Dermis blood vessel endothelial cell (primary cell): ENCODE measurements at places on chromosomes 6 and 20.

- no peak for DNase-seq
These were observed 25.0 kb upstream of the BRPF3 start for GRCh38 chr6:36171573-36171972.

DNA sequence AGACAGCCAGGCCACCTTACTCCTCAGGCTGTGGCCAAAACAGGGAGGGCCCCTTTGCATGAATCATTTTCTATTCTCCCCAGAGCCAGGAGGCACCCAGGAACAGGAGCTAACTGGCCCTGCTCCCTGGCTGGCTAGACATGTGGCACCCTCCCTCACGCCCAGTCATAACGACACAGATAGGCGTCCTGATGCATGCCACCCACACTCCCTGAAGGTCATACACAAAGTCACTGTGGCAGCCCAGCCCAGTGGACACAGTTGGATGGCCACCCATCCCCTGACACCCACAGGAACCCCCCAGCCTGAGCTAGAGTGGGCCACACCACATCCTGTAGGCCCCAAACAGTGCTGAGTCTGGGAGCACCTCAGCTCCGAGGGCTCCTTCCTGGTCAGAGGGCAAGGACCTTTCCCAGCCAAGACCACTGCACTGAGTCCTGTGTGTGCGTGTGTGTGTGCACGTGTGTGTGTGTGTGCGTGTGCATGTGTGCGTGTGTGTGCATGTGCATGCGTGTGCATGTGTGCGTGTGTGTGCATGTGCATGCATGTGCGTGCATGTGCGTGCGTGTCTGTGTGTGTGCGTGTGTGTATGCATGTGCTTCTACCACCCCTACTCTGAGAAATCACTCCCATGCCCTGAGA is 21.6 kb downstream of the TFEB start:
- DNase-seq = no peak

DNA sequence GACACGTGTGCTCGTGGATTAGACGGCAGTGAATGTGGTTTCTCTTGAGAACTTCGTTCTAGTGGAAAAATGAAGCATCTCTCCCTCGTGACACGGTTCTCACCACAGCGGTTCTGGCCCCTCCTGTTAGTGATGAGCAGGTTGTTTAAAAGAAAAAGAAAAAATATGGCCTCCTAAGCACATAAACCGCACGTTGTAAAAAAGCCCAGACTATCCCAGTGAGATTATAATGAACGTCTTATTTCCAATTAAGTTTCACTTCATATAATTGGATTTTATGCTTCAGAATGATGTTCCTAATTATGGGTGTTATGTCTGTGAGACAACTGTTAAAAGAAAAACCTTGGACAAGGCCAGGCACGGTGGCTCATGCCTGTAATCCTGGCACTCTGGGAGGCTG is 74.5 kb upstream of the FRMD1 start:
- no peak for DNase-seq

GRCh38 chr6:108846628-108847027 is 1.6 kb upstream of the ARMC2 start:
- DNase-seq = no peak

GRCh38 chr20:38300438-38300837 is 3.5 kb upstream of the BPI start:
- DNase-seq = no peak

GRCh38 chr6:108920751-108921150 is 72.5 kb downstream of the ARMC2 start:
- DNase-seq = no peak

DNA sequence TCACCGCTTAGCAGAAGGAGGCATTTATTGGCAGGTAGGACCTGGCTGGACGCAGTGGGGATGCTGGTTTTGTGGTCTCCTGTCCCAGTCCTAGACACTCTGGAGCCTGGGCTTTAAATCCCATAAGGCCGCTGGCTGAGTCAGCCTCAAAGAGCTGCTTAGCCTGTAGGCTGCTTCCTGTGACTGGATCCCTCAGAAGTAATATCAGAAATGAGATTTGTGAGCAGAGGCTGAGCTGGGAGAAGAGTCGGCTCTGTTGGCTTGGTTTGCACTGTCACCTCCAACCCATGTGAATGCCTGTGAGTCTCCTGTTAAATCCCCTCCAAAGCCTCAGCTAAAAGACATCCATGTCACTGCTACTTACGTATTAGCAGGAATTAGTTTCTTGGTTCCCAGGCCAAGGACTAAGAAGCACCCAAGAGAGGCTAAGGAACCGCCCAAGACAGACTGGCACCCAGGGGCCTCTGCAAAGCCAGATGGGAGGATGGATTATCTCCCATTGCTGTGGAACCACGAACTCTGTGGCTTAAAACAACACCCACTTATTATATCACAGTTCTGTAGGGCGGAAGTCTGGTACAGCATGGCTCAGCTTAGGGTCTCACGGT is 289.4 kb downstream of the CDC5L start:
- no peak for DNase-seq

GRCh38 chr6:46719099-46719498 is 16.1 kb downstream of the PLA2G7 start:
- peak; percentile 10 for DNase-seq

GRCh38 chr6:13445005-13445743 is 42.2 kb downstream of the GFOD1 start:
- DNase-seq = peak; percentile 86

- no peak for DNase-seq
These were observed 23.2 kb downstream of the UBE2V1 start for GRCh38 chr20:50089787-50090177.

- DNase-seq = no peak
These were observed 157.7 kb upstream of the GGTLC1 start for GRCh38 chr20:24146231-24146634.

DNA sequence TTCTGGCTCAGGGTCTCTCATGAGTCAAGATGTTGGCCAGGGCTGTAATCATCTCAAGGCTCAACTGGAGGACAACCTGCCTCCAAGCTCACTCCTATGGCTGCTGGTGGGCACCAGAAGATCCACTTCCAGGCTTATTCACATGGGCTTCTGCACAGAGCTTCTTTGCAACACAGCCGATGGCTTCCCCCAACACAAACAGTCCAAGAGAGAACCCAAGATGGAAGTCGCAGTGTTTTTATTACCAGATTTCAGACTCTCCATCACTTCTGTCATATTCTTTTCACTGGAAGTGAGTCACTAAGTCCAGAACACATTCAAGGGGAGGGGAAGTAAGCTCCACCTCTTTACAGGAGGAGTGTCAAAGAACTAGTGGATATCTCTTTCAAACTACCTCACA is 75.5 kb downstream of the CD164 start:
- DNase-seq = no peak

GRCh38 chr20:7935027-7935551 is 5.2 kb downstream of the HAO1 start:
- no peak for DNase-seq

GRCh38 chr20:1809131-1809572 is 86.1 kb upstream of the SIRPA start:
- DNase-seq = peak; percentile 38

DNA sequence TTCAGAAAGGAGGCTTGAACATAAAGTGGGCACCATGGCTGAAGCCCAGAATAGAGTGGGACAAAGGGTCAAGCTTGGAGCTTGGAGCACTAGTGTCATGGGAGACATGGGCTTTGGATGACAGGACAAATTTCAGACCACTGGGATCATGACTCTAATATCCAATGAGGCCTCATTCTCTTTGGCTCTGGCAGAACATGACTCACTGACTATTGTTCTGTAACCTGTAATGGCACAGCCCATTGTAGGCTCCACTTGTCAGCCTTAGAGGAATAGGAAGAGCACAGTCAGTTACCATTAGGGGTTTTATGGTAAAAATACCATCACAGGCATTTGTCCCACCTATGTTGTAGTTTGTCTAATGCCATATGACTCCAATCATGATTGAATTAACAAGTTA is 34.0 kb upstream of the MMS22L start:
- peak; percentile 14 for DNase-seq

DNA sequence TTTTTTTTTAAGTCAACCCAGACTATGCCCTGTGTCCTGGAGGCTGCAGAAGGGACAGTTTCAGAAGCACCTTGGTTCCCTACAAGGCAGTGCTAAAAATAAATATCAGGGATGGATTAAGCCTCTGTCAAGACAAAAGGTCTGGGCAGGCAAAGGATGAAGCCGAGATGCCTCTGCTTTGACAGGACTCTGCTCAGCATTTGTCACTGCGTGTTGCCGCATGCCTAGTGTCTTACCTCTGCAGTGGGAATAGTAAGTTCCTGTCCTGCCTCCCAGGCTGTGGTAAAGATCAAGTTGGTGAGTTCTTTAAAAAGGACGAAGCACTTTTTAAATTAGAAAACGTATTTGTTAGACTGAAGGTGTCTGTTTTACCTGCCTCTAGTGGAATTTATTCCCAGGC is 15.1 kb downstream of the AAR2 start:
- no peak for DNase-seq

DNA sequence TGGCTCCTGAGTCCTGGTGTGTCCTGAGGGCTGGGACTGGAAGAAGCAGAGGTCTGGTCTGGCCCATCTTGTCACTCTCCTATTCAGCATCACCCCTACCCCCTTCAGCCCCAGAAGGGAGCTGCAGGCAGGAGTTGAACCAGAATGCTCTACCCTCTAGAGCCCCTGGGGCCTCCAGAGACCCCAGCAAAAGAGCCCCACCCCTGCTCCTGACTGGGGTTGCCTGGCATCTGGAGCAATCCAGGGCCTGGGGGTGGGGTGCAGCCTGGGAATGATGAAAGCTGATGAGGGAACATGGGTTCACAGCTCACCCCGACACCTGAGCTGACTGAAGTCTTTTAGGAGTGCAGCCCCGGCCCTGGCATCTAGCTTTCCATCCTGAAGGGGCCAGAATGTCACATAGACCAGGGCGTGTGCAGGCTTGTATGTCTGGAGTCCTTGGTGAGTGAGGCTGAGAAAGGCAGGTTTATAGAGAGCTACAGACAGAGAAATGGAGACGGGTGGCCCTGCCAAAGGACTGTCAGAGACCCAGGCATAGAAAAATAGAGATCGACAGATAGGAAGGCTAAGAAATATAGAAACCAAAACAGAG is 12.2 kb downstream of the FGD2 start:
- DNase-seq = no peak

- DNase-seq = no peak
These were observed 5.0 kb downstream of the FOXP4 start for GRCh38 chr6:41551086-41551700.

DNA sequence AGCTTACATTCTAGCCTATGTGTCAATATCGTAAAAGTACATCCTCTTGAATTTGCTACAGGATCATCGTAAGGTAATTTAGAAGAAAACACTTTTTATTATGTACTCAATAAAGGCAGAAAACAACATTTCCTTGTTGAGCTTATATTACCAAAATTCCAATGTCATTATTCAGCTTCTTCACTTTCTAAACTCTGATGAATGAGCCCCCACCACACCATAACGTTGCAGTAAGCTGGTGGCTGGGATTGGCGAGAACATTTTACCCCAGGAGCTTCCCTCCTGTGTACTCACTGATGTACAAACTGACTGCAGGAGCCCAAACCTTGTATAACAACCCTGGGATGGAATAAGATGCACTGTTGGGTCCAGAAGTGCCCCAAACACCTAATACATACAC is 238.1 kb upstream of the MARCKS start:
- DNase-seq = no peak

DNA sequence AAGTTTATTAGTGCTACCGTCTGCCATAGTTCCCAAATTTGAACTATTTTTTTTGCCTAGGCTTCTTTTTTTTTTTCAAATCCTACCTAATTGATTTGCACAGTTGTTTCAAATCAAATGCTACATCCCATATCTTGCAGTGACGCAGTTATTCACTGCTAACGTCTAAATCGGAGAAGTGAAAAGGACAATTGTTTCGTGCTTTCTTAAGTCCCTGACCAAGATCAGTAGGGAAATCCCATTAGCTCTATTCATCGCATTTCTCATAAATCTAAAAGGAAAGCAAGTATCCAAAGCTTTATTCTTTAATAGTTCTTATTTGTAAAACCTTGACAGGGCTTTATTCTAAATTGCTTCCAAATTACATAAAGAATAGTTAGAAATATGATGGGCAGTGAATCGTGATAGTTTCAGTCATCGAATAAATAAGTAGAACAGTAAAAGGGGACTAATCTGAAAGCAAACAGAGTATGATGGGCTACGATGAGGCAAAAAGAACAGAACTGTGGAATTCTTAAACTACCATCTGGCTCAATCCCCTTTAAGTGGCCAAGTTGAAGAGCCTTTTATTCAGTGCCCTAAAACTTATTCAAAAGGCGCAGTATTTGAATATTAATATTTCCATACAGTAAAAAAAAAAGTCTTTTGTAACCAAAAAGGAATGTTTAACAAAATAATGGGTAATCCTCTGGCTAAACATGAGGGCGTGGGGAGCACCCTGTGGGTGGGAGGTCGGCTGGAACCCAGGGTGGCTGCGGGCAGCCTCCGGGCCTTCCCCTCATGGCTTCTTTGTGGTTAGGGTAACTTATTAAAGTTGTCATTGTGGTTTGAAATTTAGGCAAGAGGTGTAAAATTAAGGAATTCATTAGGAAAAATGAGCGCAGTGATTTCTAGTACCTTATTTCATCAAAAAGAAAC is 3.0 kb upstream of the ARID1B start:
- DNase-seq = no peak

- no peak for DNase-seq
These were observed 21.6 kb upstream of the CCN2 start for GRCh38 chr6:131972741-131973140.

GRCh38 chr6:34630040-34630439 is 66.5 kb downstream of the ILRUN start:
- DNase-seq = peak; percentile 93

- DNase-seq = no peak
These were observed 133.0 kb downstream of the LCA5 start for GRCh38 chr6:79404261-79404660.

- DNase-seq = no peak
These were observed 2.1 kb downstream of the MYL9 start for GRCh38 chr20:36543184-36544133.

DNA sequence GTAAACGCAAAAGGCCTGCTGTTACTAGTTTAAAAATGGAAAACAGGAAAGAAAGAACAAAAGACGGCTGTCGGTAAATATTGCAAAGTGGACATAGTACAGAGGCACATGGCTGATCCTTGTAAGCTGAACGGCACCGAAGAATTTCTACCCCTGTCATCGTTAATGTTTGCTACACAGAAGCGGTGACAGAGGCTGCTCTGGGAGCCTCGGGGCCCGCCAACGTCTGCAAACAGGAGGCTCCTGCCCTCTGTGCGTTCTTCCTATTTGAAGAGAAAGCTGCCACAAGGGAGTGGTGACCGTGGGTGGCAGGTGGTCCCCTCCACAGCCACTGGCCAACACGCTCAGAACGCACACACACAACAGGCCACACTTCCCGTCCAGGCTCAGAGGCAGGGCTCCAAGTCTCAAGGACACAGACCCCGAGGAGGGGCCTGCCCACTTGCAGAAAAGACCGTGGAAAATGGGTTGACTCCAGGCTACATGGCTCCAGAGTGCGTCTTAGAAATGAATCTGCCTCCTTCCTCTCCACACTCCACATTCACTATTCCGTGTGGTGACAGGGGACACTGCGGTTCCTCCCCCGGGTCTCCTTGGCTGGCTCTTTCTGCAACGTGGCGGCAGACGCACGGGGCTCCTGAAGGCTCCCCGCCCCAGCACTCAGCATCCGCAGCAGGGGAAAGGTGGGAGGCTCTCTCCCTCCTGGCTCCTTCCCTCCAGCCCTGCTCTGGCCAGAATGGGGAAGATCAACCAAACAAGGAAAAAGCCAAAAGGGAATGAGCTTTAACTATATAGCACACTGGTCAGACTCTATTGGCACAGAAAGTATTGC is 64.5 kb downstream of the GMPR start:
- DNase-seq = peak; percentile 51

GRCh38 chr20:2656471-2657117 is 4.2 kb downstream of the NOP56 start:
- DNase-seq = no peak

GRCh38 chr6:135073756-135074393 is 19.3 kb upstream of the HBS1L start:
- no peak for DNase-seq
